Colonic mucosa (tissue), 4 donors: ENCODE measurements at places on chromosomes 7 and 10.

DNA sequence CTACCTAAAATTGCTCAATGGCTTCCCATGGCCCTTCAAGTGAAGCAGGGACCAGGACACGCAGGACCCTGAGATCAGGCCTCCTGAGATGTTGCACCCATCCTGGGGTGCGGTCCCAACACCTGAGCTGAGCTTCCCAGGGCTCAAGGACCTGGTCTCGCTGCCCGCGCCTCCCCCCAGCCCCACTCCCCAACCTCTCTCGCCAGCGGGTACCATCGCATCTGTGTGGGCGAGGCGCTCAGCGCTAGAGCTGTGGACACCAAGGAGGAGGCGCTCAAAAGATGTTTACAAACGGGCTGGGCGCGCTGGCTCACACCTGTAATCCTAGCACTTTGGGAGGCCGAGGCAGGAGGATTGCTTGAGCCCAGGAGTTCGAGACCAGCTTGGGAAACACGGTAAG is 7.4 kb upstream of the CRYGN start:
- no peak for DNase-seq

GRCh38 chr10:97821308-97822038 is 28.2 kb upstream of the GOLGA7B start:
- DNase-seq: no peak

GRCh38 chr7:80596933-80597517 is 41.4 kb upstream of the CD36 start:
- no peak for DNase-seq

DNA sequence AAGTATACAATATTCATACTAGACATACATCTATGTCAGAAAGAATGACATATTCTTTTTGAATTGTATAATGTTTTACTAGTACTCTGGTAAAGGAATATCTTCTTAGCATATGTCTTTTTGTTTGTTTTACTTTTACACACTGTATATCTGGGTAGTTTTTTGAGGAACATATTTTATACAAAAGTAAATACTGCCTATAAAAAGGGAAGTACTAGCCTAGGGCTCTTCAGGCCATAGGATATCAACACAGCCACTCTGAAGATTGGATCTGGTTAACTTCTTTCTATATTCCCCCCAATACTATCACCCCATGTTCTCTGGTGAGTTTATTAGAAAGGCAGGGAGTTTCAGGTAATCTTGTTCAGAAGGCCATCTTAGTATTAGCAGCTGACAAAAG is 134.6 kb downstream of the ZNF438 start:
- DNase-seq: no peak

DNA sequence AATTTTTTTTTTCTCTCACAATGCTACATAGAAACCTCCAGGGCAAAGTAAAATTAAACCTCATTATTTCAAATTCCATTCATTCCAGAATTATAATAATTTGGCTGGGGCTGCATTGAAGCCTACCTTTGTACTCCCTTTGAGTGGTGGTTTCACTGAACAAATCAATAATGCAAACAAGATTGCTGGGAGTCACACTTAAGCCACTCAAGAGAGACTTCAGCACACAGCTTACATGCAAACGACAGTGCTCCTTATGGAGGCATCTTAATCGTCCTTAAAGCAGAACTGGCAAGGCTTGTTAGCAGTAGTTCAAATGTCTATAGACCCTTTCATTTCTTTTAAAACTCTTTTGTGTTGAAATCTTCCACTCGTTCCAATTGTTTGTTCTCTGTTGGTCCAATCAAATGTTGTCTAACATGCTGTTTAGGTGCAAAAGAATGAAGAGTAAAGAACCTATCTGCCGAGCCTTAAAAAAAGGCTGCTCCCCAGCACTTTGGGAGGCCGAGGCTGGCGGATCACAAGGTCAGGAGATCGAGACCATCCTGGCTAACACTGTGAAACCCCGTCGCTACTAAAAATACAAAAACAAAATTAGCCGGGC is 294.9 kb downstream of the FGFR2 start:
- DNase-seq: no peak

DNA sequence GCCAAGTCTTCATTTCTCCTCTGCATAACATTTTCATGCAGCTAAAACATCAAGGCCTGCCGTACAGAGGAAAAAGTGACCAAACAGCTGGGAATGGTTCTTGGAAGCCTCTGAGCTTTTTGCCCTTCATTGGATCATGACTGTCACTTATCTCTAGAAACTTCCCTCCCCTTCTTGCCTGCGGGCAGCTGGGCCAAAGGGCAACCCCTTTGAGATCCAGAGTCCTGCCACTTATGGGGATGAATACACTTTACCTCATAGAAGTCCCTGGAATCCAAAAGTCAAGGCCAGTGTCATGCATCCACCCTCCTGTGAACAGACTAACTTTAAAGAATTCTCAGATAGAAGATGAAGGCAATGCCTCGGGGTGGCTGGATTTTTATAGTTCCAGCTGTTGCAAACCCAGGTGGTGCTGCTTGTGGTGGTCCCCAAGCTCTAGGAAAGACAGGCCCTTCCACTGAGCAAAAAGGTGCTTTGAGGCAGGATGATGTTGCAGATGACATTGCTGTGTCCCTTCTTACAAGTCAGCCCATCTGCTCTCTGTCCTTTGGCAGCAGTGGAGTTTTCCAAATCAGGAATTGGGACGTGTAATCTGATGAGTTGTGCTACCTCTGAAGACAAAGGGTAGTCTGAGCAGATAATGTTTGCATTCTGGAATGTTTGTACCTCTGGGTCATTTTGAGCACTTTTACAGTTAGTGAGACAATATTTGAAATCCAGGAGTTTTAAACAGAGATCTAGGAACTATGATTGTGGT is 64.2 kb downstream of the LRMDA start:
- no peak for DNase-seq

DNA sequence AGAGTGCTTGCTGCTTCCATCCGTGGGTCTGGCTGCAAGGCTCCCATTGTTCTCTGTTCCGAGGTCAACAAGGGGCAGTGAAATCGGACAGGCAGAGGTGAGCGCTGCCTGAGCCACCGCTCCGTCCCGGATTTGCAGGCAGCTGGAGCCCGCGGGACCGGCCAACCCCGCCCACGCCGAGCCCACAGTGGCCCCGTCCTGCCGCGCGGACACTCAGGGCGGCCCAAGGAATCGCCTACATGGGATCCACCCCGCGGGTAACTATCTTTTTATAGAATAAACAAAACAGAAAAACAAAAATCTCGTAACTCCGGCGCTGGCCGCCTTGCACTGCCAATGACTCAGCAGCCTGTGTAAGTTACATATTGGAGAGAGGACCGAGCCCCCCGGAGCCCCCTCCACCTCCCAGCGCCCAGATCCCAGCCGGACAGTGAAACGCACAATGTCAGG is 1.9 kb downstream of the BNIP3 start:
- no peak for DNase-seq

GRCh38 chr10:75905490-75905889 is 474.1 kb downstream of the LRMDA start:
- DNase-seq: no peak

- DNase-seq: no peak
These were observed 144.2 kb upstream of the GLI3 start for GRCh38 chr7:42381161-42381560.

DNA sequence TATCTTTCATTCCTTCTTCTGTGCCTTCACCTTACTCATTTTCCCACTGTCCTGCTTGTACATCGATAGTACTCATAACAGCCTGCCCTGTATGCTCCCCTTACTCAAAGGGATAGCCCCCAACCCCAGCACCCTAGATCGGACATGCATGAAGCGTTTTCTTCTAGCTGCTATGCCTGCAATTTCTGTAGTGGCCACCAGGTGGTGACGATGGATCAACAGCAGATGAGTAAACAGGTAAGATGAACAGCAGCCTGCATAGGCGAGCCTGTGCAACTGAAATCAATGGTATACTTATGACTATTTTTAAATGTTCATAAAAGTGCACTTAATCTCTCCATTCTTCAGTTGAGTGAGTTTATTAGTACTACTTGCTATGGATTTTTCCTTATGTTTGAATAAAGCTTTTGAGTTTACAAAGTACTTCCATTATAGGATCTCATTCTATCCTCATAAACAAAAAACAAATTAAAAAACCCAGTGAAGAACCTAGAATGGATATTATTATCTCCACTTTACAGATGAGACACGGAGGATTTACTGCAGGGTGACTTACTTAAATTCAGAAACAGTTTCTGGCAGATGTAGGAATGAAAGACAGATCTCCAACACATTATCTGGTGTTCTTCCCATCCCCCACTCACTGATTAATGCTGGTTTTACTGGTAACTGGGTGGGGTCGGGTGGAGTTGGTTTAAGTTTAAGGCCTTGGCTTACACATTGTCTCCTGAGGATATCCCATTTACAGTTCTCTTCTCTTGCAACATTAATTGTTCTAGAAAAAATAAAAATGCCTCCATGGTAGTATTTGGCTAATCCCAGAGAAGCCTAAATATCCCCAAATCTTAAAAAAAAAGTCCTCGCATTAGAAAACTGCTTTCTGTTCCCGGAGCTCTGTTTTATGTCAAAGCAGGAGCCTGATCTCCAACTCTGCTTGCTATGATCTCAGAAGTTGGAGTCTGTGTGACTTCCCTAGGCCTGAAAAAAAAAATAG is 222.1 kb downstream of the GLI3 start:
- peak; percentile 70 for DNase-seq

DNA sequence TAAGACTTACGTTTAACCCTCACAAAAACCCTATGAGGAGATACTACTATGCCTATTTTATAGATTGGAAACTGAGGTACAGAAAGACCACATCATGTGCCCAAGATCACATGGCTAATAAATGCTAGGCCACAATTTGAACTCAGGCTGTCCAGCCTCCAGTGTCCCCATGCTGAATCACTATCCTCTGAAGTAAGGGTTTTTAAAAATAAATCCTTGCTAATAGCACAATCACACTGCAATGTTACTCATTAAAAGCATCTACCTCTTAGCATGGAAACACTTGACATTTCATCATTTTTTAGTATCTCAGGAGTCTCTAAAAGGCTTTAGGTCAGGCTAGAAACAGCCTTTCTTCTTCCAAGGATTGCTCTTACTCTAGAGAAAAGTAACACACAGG is 50.0 kb upstream of the PPP1R3C start:
- DNase-seq: no peak
